ENCODE measurements at places on chromosomes 16 and 17.

DNA sequence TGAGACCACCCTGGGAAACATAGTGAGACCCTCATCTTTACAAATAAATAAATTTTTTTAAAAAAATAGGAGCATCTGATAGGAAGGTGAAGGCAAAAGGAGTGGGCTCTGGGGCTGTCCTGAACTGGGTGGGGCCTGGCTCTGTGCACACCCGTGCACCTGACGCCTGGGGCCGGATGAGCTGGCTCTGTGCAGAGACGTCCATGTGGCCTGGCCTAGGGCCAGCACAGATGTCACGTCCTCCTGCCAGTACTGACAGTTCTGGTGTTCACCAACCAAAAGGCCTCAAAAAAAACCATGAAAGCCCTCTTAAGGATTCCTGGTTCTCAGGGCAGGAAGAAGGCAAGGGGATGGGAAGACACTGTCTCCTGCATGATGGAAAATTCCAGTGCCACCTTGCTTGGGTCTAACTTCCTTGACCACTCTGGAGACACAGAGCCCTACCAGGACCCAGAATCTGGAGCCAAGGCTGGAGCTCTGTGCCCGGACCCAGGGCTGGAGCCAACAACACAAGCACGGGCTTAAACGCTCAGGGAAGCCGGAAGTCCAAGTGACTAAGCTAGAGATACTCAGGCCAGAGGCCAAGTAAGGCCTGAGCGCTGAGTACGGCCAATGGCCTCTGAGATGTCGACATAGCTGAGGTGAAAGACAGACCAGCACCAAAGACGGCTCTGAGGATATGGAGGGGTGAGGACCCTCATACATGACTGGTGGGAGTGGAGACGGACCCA is 32.9 kb downstream of the COPRS start:
- ATAC-seq, result no peak

GRCh38 chr17:5545051-5545987 is 39.0 kb downstream of the NLRP1 start:
- ATAC-seq, result no peak

GRCh38 chr16:20317117-20317516 is 10.2 kb downstream of the GP2 start:
- ATAC-seq, result no peak

DNA sequence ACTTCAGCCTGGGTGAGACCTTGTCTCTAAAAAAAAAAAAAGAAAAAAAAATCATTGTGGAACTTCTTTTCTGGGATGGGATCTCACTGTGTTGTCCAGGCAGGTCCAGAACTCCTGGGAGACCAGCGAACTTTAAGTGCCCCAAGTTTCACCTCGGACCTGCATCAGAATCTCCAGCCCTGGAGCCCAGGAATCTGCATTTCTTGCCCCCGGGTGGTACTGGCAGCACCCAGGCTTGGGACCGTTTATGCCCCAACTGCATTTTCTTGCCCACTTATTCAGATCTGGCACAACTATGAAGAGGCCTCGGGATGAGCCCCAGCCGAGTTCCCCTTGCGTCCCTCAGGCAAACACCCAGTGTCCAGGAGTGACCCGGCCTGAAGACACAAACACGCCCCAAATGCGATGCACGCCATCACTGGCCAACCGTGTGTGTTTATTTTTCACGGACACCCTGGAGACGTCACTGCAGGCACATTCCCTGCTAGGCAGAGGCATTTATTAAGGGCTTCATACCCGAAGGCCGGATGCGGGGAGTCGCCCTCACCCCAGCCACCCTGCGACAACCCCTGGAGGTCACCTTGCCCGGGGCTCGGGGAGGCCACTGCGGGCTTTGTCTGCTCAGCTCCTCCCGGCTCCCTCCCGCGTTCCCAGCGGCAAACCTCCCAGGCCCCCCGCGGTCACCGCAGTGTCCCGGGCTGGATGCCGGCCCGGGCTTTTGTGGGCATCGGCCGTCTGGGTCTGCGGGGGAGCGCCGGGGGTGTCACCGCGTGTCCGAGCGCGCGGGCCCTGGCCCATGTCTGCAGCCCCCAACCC is 684 bp upstream of the SPIRE2 start:
- no peak for ATAC-seq

DNA sequence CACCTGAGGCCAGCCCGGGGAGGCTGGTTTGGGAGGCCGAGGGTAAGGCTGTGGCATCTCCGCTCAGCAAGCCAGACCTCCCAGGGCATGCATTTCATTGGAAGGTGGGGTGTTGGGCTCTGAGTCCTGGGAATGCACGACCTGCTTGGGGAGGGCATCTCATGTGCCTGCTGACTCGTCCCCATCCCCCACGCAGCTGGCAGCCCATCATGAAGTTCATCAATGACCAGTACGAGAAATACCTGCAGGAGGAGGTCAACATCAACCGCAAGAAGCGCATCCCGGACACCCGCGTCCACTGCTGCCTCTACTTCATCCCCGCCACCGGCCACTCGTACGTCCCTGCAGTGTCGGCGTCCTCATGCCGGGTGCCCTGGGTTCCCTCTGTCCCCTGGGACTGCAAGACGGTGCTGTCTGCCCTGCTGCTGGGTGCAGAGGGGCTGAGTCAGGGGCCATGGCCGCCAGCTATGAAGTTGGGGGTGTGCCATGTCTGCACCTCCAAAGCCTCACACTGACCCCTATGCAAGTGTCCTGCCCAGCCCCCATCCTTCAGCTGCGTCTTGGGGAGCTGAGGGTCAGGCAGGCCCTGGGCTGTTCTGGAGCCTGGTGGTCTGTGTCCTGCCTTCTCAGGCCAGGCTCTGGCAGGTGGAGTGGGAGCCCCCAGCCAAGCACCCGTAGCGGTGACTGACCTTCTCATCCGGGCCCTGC is 347.9 kb downstream of the SEC14L1 start:
- ATAC-seq, result no peak

DNA sequence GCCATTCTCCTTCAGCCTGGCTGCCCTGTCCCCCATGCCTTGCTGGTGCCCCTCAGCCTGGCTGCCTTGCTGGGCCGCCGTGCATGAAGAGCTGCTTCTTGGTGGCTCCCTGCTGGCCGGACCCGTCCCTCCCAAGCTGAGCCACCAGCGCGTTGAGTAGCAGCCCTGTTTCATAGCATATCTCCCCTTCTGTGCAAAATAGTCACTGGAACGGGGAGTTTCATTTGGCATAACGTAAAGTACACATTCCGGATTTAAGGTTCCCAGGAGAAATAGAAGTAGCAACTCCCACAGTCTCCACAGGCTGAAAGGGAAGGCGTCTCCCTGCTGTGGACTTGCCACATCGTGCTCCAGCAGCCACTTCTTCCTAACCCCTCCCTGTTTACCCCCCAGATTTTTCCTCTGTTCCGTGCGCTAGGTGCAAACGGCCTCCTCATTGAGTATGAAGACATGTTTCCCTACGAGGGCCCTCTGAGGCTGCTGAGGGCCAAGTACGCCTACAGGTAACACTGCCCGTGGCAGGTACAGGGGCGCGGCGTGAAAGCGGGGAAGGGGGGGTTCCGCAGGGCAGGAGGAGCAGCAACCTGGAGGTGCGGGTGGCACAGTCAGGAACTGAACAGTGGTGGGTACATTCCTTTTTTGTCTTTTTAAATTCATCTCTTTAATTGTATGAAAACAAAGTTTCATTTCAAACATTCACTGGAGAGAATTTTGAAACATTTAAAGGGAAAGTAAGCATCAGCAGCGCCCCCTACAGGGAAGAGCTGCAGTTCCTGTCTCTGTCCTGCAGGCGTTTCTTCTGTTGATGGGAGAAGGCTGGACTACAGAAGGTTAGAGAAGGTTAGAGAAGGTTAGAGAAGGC is 5.8 kb upstream of the OGFOD3 start:
- peak; percentile 57 for ATAC-seq

DNA sequence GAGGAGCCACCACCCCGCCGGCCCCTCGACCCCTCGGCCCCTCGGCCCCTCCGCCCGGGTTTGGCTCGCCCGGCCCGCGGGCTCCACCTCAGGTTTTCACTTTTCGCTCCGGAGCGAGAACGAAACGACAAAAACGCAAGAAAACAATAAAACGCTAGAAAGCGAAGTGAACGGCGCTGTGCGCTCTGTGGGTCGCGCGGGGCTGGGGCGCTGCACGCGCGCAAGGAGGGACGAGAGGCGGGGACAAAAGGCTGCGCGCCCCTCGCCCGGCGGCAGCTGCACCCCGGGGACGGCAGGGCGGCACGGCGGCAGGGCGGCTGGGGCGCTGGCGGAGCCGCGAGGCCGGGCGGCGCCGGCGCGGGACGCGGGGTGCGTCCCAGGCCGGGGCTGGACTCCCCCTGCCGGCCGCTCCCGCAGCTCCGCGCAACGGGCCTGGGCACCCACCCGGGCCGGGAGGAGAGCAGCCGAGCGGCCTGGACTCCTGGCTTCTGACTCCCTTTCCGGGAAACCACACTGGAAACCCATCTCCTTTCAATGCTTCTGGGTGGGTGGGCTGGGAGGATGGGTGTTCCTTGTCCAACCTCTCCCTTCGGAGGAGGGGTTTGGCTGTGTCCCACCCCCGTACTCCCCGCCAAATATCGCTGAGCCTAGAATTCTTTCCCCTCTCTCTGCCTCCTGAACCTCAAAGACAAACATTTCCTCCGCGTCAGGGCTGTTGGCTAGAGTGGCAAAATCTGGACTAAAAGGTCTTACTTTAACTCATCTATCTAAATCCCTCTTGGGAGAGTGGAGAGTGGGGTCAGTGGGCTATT is 9.9 kb downstream of the TBX2 start:
- peak; percentile 56 for ATAC-seq

GRCh38 chr16:69917739-69918138 is 33.4 kb upstream of the CLEC18A start:
- no peak for ATAC-seq

GRCh38 chr16:58128181-58128631 is 975 bp downstream of the CFAP20 start:
- ATAC-seq, result no peak

GRCh38 chr17:48981927-48982539 is 13.6 kb upstream of the GIP start:
- no peak for ATAC-seq

DNA sequence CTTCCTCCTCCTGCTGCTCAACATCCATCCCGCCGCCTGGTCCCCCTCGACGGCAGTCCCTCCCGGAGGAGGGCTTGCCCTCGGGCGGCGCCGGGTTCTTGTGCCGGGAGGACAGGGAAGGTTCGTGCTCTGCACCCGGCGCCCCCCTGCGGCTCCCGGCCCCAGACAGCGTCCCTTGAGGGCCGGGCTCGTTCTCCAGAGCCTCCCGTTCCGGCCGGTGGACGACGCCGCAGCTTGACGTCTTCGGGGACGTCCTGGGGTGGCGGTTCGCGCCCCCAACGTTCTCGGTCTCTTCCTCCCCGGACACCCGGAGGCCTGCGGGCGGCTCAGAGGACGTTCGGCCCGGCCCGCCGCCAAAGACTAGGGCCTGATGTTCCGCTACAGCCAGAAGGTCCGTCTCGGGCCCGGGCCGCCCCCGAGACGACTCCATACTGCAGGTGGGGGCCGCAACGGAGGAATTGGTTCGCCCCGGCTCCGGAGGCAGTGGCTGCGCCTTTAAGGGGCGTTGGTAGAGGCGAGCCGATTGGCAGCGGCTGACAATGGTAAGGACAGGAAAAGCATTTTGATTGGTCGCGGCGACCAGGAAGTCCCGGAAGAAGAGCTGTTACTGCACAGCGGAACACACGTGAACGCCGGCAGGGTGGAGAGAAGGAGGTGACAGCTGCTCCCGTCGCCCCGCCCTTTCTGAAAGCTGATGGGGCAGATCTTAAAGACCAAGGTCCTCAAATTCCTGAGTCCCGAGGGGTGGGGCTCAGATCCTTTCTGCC is at the start of gene BORCS6:
Gene BORCS6, minus strand, starts transcription at position 470 of the 767 bp plus-strand sequence. Its CDS starts 40 bp downstream, at position 430.
- ATAC-seq, result peak; percentile 87

DNA sequence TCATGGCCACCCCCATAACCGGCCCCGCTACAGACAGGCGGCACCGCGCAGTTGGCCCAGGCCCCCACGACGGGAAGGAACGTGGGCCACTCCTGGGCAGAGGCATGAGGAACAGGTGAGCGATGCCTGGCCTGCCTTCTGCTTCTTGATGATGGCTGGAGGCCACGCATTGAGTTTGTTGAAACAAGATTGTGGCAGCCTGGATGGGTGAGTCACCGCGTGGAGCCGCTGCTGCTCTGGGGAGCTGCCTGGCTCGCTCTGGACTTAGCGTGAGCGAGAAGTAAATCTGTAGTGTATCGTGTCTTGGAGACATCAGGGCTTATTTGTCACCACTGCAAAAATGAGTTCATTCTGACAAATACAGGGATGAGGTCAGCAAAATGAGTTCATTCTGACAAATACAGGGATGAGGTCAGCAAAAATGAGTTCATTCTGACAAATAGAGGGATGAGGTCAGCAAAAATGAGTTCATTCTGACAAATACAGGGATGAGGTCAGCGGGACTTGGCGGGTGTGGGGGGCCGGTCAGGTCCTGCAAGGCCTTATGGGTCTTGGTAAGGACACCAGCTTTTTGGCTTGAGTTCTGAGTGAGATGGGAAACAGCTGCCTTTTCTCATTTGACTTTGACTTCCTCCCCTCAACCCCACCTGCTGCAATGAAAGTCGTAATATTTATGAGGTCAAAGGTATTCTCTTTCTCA is 93.0 kb downstream of the SEC14L1 start:
- ATAC-seq, result peak; percentile 47

DNA sequence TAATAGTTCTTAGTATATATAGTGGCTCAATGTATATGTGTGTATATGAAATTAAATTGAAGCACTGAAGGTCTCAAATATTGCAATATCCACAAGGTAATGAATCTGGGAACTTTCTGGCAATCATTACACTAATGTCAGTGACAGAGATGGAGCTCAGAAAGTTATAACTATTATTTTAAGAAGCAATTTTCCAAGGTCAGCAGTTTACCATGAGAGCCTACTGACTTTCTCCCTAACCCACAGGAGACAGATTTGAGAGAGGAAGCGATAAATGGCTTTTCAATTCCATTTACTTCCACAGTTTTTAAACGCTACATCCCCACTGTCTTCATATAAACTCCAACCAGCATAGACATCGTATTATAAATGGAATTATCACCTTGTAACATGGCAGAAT is 92.9 kb downstream of the PCTP start:
- ATAC-seq, result no peak

GRCh38 chr17:47877368-47878034 is 18.5 kb upstream of the SP2 start:
- ATAC-seq, result no peak

DNA sequence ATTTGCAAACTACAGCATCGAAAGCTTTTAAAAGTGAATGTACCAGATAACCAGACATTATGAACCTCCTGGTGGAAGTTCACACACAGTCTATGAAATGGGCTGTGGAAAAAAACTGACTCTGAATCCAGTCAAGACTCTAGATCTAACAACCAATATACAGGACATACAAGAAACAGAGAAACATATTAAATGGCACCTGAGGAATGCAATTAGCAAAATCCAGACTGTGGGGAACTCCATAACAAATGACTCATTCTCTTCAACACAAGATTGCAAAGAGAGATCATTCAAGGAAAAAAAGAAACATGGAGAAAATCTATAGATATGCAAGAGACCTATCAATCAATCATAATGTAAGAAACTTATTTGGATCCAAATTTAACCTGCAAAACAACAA is 119.0 kb downstream of the MYO1D start:
- no peak for ATAC-seq

Measured in stimulated activated memory B cell treated with anti-CD40 and anti-IgM and Interleukin-4, amounts not matched to agents 10 μg/mL and 1 μg/mL and 100 μg/mL, for 72 hours (primary cell).